ENCODE measurements at places on chromosomes 3 and 15.

GRCh38 chr3:106337116-106337515, 468.3 kb upstream of the CBLB start:
- DNase-seq: no peak

DNA sequence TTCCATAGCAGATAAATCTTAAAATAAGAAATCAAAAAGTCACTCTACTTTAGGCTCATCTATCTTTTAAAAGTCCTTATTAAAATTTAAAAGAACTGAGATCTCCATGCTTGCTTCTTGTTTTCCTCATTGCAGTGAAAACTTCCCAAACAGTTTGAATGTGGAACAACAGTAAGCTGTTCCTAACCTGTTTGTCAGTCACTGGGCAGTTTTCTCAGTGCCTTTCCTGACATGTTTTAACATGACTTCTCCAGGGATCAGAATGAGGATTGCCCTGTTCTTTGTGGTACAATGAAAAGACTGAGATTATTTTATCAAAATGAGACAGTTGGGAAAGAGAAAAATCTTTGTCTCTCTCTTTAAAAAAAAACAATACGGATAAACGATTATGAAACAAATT, 774 bp downstream of the GPR87 start:
- no peak for DNase-seq

GRCh38 chr3:195806916-195807231, 4.9 kb downstream of the MUC4 start:
- no peak for DNase-seq

GRCh38 chr15:41417418-41418195, 712 bp downstream of the RTF1 start:
- no peak for DNase-seq

DNA sequence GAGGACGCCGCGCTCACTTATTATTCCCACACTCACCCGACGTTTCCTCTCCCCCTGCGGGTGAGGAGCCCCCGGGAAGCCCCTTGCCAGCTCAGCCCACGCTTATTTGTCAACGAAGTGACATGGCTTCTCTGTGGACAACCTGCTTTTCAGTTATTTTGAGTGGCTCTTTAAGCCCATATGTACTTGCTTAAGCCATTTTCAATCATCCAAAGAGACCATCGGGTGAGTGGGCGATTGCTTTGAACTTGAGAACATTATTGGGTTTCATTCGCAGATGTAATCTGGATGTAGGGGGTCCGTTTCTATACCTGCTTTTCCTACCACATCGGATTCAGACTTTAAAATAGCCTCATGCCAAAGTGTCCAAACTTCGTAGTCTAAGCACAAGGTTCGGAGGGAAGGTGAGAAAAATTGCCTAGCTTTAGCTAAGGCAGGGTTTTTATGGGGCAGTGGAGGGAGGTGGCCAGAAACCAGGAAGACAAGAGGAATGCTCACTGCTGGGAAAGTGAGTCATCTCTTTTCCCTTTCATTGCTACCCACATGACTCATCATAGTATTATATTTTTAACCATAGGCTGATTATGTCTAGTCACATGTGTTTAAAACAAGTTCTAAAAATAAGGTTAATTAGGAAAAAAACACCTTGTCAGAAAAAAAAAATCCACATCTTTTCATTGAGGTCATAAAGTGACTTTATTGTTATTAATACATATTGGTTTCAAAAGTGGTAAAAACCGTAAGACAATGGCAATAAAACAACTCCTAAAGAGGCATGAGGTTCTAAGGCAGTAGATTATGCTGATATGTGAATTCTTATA, 773.1 kb upstream of the NR2F2 start:
- no peak for DNase-seq

- DNase-seq: no peak
Observed at GRCh38 chr3:135311699-135312098, 516.6 kb downstream of the EPHB1 start.

DNA sequence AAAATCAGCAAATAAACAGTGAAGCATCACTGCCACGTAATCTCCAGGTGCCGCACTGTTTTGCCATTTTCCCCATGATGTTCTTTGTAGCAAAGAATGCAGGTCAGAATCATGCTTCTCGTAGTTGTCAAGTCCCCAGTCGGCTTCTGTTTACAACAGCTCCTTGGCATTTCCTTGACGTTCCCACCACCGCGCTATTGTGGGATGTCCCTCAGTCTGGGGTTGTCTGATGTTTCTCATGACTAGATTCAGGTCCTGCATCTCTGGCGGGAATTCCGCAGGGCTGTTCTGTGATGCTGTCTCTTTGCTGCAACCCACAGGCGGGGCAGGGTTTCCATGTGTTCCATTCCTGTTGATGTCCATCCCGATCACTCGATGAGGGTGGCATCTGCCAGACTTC, 117.9 kb upstream of the SMAD3 start:
- no peak for DNase-seq

GRCh38 chr3:108877901-108878300, 55.3 kb downstream of the TRAT1 start:
- DNase-seq: no peak

- no peak for DNase-seq
Observed at GRCh38 chr15:76936671-76937070, 5.1 kb downstream of the RCN2 start.

DNA sequence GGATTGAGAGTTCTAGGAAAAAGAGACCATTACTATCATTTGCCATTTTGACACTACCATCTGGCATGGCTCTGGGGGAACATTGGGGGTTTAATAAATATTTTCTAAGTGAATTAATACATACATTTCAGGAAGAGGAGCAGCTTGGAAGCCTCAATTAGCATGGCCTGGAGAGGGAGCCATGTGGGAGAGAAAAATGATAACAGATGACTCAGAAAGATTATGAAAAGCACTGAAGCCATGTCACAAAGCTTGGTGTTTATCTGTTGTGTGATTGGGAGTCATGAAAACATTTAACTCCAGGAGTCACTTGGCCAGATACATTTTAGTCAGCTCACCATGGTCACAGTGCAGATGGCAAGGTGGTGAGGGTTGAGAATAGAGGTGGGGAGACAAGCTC, 121.0 kb downstream of the SSR3 start:
- no peak for DNase-seq

- DNase-seq: no peak
Observed at GRCh38 chr3:75329476-75330097, 334.5 kb upstream of the FRG2C start.

DNA sequence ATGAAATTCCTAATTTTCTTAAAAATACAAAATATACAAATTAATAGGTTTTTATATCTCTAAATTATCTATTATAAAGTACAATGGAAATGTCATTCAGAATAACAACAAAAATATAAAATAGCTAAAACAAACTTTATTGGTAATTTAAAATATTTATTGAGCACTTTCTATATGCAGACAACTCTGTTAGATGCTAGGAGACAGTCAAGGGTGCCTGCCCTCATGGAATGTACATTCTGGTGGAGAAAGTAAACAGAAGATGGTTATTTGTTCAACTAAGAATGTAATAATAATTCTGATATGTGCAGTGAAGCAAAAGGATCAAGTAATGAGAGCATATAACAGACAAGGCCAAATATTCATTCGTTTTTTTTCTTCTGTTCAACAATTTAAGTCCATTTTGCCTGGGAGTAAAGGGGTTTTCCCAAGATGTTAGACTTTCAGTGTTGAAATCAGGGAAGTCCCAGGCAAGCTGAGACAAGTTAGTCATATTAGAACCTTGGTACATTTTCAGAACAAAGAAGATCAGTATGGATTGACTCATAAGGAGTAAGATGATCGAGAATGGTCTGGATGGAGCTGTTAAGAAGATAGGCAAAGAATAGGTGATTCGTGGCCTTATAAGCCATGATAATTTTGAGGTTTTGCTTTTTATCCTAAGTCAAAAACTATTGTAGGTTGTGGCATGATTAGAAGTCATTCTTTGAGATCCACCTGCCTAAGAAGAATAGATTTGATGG, 150.2 kb upstream of the MLF1 start:
- no peak for DNase-seq

DNA sequence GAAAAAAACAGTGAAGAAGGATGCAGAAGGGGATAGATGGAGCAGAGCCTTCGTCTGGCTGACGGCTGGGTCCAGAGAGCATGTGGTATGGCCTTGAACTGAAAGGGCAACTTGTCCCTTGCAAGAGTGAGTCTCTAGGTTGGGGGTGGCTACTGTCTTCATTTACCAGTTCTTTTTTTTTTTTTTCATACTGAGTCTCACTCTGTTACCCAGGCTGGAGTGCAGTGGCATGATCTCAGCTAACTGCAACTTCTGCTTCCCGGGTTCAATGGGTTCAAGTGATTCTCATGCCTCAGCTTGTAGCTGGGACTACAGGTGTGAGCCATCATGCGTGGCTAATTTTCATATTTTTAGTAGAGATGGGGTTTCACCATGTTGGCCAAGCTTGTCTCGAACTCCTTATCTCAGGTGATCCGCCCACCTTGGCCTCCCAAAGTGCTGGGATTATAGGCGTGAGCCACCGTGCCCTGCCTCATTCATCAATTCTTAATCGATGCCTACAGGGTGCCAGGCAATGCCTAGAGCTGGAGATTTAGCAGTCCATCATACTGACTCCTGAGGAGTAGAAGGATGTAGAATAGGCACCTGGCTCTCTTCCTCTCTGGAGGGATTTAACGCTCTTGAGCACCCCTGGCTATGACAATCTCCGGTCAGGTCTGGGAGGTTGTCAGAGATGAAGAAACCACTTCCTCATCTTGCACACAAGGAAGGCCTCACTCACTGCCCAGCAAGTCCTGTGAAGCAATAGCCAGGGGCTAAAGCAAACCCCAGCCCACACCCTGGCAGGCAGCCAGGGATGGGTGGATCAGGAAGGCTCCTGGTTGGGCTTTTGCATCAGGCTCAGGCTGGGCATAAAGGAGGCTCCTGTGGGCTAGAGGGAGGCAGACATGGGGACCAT, at the start of gene CAMP:
CAMP (plus strand) TSS at position 880 of the 898 bp plus-strand sequence; CDS start at position 897, 17 bp downstream.
- no peak for DNase-seq

- DNase-seq: no peak
Observed at GRCh38 chr3:20417388-20418108, 231.5 kb upstream of the SGO1 start.

GRCh38 chr3:138640537-138640936, 32.0 kb downstream of the FAIM start:
- no peak for DNase-seq

GRCh38 chr3:123809597-123809996, 74.5 kb downstream of the MYLK start:
- DNase-seq: no peak

- DNase-seq: no peak
Observed at GRCh38 chr15:42595626-42596240, 20.3 kb downstream of the STARD9 start.

DNA sequence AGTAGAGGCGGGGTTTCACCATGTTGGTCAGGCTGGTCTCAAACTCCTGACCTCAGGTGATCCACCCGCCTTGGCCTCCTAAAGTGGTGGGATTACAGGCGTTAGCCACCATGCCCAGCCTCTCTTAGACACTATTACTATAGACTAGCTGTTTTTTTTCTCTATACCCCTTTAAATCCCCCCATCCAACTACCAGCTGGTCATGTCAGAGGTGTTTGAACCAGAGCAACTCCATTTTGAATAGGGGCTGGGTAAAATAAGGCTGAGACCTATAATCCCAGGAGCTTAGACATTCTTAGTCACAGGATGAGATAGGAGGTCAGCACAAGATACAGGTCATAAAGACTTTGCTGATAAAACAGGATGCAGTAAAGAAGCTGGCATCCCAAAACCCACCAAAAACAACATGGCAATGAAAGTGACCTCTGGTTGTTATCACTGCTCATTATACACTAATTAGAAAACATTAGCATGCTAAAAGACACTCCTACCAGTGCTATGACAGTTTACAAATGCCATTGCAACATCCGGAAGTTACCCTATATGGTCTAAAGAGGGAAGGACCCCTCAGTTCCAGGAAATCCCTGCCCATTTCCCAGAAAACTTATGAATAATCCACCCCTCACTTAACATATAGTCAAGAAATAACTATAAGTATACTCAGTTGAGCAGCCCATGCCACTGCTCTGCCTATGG, 57.8 kb upstream of the GPD1L start:
- no peak for DNase-seq

DNA sequence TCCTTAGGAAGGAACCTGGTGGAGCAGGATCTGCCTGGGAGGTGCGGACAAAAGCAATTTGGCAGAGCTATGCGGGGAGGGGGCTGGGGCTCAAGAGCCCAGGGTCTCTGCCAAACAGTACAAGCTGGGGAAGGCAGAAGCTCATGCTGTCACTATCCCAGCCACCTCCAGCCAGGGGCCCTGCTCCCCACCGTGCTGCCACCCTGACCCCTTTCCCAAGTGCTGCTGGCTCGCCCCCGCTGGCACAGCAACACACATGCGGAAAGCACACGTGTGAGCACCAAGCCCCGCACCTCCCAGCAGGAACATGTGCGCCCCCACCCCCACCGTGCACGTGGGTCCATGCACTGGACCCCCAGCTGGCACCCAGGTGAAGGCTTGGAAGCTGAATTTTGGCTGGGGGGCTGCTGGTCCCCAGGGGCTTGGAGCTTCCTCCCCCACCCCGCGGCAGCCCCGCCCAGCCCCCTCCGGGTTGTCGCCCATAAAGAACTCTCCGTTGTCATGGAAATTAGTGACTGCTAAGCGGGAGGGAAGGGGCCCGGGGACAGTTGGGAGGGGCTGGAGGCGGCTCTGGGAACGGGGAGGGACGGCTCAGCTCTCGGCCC, 742 bp downstream of the CAMKV start:
- DNase-seq: no peak

GRCh38 chr3:42635111-42635510, 18.4 kb upstream of the ZBTB47 start:
- no peak for DNase-seq

GRCh38 chr3:31248563-31248992, 284.1 kb upstream of the STT3B start:
- no peak for DNase-seq

- DNase-seq: no peak
Observed at GRCh38 chr3:173173652-173174051, 32.6 kb upstream of the SPATA16 start.

DNA sequence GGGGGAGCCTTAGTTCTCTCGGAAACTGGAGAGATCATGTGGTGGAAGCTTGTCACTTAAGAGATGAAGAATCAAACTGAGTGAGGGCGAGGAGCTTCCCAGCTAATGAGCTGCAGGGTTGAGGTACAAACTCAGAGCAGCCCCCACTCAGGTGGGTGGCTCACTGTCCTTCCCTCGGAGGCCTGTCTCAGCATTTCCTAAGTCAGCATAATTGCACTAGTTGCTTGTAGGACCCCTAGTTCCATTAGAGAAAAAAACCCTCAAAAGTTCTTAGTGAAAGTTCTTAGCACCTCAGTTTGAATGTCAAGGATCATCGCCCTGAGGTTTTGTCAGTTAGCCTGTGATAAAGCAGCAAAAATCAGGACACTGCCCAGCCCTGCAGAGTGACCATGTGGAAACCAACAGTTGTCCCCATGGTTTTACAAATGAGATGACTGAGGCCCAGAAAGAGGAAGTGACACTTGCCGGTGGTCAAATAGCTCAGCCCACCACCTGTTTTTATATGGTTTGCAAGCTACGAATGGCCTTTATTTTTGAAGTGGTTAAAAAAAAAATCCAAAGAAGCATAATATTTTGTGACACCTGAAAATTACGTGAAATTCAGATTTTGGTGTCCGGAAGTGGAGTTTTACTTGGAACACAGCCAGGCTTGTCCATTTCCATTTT, 11.9 kb downstream of the SMAD6 start:
- no peak for DNase-seq

All from ecto neural progenitor cell (in vitro differentiated cells).